ENCODE measurements at places on chromosomes 6 and 20. TPM values are rescaled to one million over a fixed set of nuclear protein-coding genes. Genes with fewer than 3 reads are reported as not detected.

The MYCT1 gene
- not detected for total RNA-seq

The MTO1 gene
- total RNA-seq = 62.1 TPM

The SLC26A8 gene
- total RNA-seq = not detected

The DEFB124 gene
- total RNA-seq = not detected

The SOD2 gene
- 76.5 TPM for total RNA-seq

The RNF8 gene
- 23.5 TPM for total RNA-seq

The ZSCAN9 gene
- total RNA-seq = 4.9 TPM

The RAB44 gene
- total RNA-seq = 0.25 TPM

The SYCP2L gene
- not detected for total RNA-seq

GRCh38 chr6:104134876-104135275, 724.8 kb downstream of the HACE1 start:
- DNase-seq = no peak

DNA sequence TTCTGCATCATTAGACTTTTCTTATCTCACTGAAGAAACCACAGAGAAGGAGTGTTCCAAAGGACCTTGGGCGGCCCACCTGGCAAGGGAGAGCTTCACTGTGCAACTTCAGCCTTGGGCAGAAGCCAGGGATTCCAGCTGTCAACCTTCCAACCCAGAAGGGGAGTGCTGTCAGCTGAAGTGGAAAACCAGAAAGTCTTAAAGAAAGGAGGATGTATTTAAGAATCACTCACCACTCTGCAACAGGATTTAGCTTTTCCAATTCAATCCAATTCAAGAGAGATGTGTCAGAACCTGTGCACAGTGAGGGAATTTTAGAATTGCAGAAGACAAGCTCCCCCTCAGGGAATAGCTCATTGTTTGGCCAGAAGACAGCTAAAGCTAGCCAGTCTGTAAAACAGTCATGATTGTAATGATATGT, 553.7 kb downstream of the CD83 start:
- no peak for DNase-seq

- DNase-seq = no peak
Measured at GRCh38 chr6:13300643-13301590, 27.4 kb downstream of the TBC1D7 start.

DNA sequence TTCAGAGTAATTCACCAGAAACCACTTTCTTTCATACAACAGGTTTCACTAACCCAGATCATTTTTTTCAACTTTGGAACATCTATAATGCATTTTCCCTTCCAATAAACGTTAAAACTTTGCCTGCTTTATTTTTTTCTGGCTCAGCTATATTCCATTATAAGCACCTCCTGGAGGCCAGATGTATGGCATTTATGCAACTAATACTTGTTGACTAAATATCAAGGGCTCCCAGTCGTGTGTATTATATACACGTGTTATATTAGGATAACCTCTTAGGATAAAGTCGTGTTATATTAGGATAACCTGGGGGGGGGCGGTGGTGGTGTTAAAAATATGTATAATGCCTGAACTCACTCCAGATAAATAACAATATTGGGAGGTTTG, 6.7 kb downstream of the OPN5 start:
- DNase-seq = no peak

GRCh38 chr6:105745464-105746129, 340.5 kb upstream of the PRDM1 start:
- no peak for DNase-seq

- DNase-seq = peak; percentile 67
Measured at GRCh38 chr20:38764567-38765318, 16.5 kb downstream of the ACTR5 start.

DNA sequence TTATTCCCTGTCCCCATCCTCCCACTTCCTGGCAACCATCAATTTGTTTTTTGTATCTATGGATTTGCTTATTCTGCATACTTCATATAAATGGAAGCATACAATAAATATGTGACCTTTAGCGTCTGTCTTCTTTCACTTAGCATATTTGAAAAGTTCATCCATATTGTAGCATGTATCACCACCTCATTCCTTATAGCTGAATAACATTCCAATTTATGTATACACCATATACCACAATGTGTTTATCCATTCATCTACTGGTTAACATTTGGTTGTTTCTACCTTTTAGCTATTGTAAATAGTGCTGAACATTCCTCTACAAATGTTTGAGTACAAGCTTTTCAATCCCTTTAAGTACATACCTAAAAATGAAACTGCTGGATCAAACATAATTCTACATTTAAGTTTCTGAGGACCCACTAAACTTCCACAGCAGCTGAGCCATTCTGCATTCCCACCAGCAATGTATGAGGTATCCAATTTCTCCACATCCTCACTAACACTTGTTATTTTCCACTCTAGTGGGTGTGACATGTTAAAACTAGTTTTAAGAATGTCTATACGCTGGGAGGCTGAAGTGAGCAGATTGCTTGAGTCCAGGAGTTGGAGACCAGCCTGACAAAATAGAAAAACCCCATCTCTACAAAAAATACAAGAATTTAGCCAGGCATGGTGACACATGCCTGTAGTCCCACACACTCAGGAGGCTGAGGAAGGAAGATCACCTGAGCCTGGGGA, 32.9 kb downstream of the NUDT3 start:
- DNase-seq = no peak

- DNase-seq = no peak
Measured at GRCh38 chr6:16273256-16273655, 34.9 kb downstream of the GMPR start.

- no peak for DNase-seq
Measured at GRCh38 chr20:56423211-56423610, 11.2 kb downstream of the CASS4 start.

GRCh38 chr6:32692019-32692418, 25.6 kb upstream of the HLA-DQB1 start:
- DNase-seq = peak; percentile 70

- DNase-seq = no peak
Measured at GRCh38 chr20:25444556-25444955, 37.1 kb downstream of the GINS1 start.

- no peak for DNase-seq
Measured at GRCh38 chr6:45445749-45446549, 68.2 kb upstream of the SUPT3H start.

DNA sequence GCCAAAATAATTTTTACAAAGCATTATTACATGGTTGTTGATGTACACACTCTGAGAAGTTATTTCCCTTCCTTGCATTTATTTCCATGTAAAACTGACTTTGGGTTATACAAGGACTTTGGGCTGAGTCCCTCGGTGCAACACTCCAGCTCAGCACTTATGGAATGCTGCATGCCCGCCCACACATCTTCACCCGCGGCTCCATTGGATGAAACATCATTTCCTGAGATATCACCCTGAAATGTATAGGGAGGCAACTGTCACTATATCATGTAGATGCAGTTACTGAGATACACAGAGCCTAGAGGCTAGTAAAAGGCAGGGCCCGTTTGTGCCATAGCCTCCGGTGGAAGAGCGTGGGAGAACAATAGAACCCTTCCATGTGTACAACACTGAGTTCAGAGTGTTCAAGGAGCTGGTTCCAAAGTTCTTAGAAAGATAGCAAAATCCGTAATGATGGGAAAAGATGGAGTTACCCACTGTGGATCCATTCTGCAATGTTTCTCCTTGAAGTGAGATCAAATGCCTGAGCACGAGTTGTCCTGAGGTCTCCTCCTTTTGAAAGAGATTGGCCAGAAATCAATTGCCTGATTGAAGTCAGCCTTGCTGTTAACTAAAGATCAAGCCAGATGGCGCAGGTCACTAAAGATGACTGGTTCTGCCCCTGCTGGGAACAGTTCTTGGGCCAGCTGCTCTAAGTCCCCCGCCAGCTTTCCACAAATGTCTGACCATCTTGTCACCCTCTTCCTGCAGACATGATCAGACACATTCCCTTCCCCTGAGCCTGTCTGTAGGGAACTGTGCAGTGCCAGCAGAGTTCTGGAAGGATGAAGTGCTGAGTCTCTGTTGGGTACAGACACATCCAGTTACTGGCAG, 100.9 kb upstream of the IYD start:
- DNase-seq = no peak

GRCh38 chr6:141956046-141956761, 176.5 kb upstream of the GJE1 start:
- DNase-seq = no peak

- DNase-seq = no peak
Measured at GRCh38 chr20:17646961-17647301, 35.1 kb downstream of the RRBP1 start.

DNA sequence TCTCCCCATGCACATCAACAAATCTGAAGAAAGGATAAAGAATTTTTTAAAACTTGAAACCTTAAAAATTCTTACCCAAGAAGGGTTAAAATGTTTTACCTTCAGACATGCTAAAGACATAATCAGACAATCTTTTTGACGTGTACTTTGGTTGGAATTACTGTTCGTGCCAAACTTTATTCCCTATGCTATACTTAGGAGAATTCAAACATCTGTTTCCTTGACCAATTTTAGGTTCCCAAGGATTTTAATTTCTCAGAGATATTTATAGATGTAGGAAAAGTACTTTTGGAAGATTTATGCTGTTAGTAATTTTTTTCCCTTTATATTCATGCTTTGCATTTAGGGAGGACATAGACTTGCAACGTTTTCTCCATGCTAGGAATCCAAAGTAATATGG, 108.4 kb downstream of the AFG1L start:
- DNase-seq = no peak

DNA sequence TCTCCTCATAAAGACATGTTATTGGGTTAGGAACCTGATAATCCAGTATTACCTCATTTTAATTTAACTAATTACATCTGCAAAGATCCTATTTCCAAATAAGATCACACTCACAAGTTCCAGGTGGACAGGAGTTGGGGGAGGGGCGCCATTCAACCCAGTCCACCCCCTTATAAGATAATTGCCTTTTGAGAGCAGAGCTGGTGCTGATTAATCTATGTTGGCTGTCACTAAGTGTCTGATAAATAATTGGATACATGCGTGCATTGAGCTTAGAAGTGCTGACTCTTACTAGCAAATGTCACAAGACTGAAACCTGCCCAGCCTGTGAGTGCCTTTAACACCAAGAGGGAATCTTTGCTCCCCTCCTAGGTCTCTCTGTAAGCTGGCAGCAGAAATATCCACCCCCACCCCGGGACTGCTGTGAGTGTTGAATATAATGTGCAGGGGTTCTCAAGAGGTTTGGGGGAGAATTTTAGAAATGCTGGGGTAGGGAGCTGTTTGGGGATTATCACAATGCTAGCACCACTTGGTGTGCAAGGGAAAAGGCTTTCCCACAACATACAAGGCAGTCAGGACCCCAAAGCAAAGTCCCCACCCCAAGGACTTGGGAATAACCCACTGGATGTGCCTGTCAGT, 87.5 kb downstream of the ANKRD60 start:
- peak; percentile 8 for DNase-seq

DNA sequence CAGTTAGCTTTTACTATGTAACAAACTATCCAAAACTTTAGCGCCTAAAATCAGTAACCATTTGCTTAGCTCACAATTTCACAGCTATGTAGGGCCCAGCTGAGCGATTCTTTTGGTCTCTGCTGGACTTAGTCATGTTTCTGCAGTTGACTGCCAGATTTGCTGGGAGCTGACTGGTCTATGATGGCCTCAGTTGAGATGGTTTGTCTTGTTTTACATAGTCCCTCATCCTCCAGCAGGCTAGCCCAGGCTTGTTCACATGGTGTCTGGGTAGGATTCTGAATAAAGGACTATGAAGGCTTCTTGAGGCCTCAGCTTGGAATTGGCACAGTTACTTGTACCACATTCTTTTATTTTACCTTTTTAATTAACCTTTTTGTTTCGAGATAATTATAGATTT, 247.8 kb upstream of the CHD6 start:
- DNase-seq = no peak

DNA sequence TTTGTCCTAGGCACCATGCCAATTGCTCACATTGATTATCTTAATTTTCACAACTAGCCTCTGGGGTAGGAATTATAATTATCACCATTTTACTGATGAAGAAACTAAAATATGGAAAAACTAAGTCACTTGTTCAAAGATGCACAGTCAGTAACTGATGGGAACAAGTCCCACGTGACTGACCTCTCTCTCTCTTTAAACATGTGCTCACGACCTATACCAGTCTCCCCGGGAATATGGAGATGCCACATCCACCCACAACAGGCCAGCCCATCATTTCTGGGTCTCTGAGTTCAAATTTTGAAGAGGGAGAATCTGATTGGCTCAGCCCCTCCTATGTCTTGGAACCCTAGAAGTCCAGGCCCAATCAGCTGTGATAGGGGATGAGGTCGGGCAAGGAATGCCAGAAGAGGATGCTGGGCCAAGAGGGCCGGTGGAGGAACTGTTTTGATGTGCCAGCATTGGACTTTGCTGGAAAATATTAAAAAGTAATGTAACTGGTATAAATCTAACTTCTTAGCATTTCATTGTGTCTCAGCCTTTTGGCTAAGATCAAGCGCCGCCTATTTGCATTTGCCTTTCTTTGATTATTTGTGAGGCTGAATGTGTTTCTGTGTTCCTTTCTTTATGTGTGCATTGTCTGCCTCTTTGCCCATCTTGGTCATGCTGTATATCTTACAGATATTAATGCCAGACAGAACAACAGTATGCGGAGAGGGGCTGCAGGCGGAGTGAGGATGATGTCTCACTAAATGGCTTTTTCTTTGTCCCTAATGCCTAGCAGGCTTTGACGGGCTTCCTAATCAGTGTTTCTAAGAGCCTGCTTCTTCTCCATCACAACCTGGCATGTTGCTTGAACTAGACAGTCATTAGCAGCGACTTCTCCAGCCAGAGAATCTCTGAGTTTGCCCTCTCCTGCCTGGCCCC, 126.6 kb downstream of the VEGFA start:
- DNase-seq = no peak

Data from activated CD4-positive, alpha-beta memory T cell treated with anti-CD3 and anti-CD28 coated beads, Interleukin-2, amount 10 ng/mL, durations not matched to agents 7 days and 5 days (primary cell).